Head of caudate nucleus (tissue), 42 donors: ENCODE measurements at places on chromosomes 4 and X.
A peak's percentile ranks its signal among the peaks of the same experiment; 100 is the strongest.

DNA sequence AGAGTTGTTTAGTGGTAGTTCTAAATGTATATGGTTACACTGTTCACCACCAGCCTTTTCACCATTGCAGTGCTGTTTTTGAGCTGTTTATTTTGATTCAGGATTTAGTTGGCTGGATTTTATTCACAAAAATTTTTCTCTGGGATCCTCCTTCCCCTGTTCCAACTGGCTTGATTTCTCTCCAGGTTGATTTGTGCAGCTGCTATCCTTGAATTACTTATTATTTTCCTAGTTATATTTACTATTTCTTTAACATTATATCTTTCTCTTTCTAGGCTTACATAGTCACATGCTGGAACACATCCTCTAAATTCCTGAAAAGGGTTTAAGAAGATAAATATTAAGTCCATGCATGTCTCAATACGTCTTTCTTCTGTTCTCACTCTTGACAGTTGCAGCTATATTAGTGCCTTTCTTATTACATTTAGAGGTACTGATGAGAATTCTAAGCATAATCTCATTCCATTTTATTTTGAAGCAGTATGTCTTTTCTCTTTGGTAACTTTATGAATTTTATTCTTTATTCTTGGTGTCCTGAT is 82.2 kb downstream of the SUPT20HL2 start:
- no peak for DNase-seq

GRCh38 chrX:13283950-13284546 is 35.8 kb downstream of the ATXN3L start:
- DNase-seq, result no peak

DNA sequence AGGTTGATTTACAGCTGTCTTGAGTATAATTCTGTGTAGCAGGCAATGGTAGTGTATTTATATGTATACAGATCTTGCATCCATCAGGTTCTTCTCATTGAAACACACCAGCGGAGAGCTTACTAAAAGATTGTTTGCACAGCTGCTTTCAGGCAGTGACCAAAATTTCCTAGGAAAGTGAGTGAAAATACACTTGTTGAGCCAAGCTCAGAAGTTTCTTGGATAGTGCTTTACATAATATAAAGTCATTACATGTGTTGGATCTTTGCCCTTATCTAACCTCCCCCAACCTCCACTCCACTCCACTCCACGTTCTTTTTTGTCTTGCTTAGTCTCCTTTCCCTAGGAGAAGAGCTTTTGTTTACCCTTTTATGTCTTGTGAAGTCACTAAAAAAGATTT is 34.1 kb downstream of the CNKSR2 start:
- DNase-seq, result no peak

- peak; percentile 75 for DNase-seq
Measured at GRCh38 chrX:40468033-40468846, 112.5 kb upstream of the ATP6AP2 start.

DNA sequence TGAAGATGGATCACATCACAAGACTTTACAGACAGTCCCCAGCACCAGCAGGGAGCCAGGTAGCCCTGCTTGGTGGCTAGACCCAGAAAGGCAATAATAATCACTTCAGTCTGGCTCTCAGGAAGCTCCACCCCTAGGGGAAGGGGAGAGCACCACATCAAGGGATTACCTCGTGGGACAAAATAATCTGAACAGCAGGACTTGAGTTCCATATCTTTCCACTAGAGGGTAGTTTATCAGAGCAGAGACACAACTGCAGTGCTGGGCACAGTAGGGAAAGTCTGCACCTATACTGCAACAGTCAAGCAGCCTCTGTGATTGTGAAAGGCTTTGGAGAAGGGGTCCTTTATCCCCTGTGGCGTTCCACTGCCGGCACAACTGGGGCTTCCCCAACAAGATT is 547.0 kb upstream of the POU3F4 start:
- DNase-seq, result no peak

DNA sequence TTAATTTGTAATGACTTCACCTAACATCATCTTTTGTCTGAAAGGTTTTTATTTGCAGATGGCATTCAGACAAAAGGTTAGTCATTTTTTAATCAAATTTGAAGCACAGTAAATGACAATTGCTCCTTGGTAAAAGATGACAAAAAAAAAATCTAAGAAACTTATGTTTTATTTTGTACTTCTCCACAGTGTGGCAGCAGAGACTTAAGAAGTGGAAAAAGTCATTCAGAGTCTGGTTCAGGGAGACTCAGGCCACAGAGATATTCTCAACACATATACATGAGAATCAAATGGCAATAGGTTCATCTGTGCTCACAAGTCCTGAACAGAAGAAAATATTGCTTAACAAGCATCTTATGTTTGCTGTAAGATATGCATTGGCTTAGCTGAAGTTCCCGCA is 436.2 kb downstream of the KCNIP4 start:
- no peak for DNase-seq

GRCh38 chr4:106868381-106869035 is 167.6 kb downstream of the DKK2 start:
- no peak for DNase-seq

- peak; percentile 69 for DNase-seq
Measured at GRCh38 chr4:61200916-61201526, 895 bp downstream of the ADGRL3 start.

- no peak for DNase-seq
Measured at GRCh38 chrX:12383196-12383595, 244.9 kb downstream of the FRMPD4 start.

DNA sequence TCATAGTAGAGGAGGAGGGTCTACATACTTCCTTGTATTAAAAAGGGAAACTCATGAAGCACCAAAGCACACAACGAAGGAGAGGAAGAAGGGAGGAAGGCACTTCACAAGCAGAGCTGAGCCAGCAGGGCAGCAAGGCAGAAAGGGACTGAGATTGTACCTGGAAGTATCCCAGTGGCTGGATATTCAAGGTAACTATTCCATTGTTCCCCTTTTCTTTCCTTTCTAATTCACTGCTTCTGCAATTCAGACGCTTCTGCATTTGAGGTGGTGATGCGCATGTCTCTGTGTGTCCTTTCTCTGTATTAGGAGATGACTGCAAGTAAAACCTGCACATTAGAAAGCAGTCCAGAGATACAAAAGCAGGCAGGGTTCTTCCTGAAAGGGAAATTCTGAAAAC is 54.9 kb downstream of the UBQLN2 start:
- DNase-seq, result no peak

DNA sequence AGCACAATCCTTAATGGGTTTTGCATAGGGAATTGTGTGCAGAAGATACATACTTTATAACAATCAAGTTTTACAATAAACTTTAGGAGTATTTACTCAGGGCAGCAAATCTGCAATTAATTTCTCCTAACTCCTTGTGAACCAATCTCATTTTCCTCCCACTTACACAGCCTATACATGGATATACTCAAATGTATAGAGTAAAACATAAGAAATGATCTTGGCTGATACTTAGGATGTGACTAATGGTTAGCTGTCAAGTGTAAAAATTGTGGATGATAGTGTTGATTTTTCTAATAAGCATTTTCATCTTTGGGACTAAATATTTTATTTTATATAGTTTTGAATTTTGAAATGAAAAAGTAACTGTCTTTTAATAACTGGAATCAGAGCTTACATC is 759.6 kb downstream of the GRID2 start:
- no peak for DNase-seq

- DNase-seq, result no peak
Measured at GRCh38 chrX:2594491-2594890, 93.7 kb upstream of the DHRSX start.

DNA sequence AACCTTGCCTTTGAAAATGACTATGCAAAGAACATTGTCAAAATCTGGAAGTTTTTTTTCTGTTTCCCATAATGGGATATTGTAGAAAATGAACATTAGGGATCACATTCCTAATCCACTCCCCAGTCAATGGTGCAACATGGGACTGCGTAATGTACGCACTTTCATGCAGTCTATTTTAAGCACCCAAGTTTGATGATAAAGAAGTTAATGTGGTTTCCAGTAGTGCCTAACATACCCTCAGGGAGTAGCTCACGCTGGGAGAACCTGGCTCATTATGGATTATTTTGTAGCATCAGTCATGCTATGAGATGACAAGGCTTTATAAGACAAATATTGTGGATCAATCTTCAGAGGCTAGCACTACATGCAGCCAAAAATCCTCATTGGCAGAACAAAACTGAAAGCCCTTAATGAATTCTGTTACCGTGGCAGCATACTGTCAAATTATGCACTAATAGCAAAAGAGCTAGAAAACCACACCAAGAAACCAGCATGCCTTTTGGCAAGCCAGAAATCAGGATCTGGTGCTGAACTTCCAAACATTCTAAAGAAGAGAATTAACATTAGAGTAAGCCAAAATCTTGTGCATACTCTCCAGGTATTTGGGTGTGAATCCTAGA is 1392.8 kb upstream of the TENM3 start:
- DNase-seq, result no peak

- DNase-seq, result peak; percentile 26
Measured at GRCh38 chrX:129678614-129679195, 23.9 kb upstream of the APLN start.

GRCh38 chr4:94548571-94548970 is 96.8 kb downstream of the PDLIM5 start:
- DNase-seq, result no peak

DNA sequence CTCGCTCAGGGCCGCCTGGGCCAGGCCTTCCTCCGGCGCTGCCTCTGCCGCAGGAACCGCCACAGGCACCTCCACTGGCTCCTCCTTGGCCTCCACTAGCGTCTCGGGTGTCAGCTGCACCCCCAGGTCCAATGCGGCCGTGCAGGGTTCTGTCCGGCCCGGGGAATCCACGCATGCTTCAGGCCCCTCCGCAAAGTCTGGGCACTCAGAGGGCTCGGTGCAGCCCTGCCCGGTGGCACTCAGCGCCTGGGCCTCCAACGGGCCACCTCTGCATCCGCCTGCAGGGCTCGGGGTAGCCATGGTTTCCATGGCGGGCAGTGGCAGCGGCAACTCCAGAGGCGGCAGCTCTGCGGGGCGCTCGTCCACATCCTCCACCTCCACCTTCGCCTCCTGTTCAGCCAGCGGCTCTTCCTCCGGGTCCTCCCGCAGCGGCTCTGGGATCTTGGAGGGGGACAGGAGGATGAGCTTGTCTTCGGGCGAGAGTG is 74.9 kb upstream of the UCP1 start:
- DNase-seq, result no peak

GRCh38 chr4:85780664-85781063 is 305.7 kb downstream of the ARHGAP24 start:
- no peak for DNase-seq

DNA sequence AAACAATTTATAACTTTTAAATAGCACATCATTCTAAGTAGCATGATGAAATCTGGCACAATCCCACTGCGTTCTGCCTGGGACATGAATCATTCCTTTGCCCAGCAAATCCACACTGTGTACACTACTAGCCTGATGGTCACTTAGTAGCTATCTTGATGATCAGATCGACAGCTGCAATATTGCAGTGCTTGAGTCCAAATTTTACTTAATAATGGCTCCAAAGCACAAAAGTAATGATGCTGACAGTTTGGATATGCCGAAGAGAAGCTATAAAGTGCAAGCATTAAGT is 86.6 kb upstream of the NPNT start:
- DNase-seq, result no peak

DNA sequence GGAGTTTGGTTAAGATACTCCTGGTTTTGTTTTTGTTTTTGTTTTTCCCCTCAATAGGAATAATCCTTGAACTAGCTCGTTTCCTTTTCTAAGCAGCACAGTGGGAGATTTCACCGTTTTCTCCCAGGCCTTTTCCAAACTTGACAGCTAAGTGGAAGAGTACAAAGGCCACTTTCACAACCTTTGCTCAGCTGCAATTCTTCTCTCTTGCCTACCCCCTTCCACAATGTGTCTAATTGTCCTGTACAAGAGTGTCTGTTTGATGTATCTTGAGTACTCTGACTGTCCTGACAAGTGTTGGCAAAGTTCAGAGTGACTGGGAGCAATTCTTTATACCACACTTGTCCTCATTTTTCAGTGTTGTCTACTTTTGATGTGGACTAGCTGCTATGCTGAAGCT is 674.3 kb upstream of the AMOT start:
- no peak for DNase-seq

GRCh38 chrX:31038575-31039326 is 33.1 kb downstream of the FTHL17 start:
- peak; percentile 39 for DNase-seq

- DNase-seq, result no peak
Measured at GRCh38 chr4:80266253-80266901, at the start of gene FGF5. TSS of gene FGF5 (plus strand) at chr4:80266664. CDS start at chr4:80266825, 161 bp downstream.

DNA sequence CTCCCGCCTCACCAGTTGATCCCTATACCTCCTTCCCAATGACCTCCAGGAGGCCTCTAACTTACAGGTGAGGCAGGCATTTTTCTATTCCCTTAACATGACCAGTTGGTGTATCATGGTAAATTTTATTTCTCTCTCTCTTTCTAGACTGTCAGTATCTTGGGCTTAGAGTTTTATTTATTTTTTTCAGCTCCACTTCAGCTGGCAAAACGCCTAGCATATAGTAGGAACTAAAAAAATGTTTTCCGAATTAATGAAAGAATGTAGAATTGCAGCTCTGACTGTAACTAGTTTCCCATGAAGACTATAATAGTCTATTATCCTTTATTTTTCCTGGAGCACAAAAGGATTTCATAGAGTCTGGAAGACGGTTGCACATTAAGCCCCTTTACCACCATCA is 84.8 kb downstream of the PDE5A start:
- DNase-seq, result no peak

DNA sequence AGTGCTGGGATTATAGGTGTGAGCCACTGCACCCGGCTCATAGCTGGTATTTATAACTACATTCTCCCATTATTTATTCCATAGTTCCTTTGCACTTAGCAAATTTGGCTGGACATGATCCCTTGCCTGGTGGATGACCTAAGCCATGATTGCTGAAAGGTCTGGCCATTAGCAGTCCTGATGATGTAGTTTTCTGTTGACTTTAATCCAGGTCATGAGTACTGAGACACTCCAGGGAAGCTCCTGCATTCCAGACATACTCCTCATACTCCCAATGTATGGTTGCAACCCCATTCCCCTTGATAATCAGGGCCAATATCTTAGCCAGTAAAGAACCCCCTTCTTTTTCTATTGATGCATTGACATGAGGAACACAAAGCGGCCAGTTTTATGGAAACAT is 24.4 kb upstream of the MGST2 start:
- DNase-seq, result no peak

DNA sequence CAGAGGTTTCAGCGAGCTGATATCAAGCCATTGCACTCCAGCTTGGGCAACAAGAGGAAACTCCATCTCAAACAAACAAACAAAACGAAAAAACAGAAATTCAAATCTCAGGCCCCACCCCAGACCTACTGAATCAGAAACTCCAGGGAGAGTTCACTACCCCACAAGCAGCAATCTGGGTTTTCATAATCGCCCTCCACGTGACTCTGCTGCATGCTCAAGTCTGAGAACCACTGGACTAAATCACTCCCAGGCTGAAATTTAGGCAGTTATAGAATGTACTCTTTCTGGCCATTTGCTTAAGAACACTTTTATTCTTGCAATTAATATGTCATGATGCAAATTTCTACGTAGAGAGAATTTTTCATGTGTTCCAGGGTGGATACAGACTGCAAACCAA is 287.3 kb downstream of the USP46 start:
- no peak for DNase-seq
